Stimulated activated CD8-positive, alpha-beta memory T cell treated with anti-CD3 and anti-CD28 coated beads, Interleukin-7, amount 100 ng/mL, for 48 hours (primary cell): ENCODE measurements at places on chromosomes 1 and 21.

- DNase-seq = no peak
Observed at GRCh38 chr1:246280551-246280950, 226.5 kb downstream of the SMYD3 start.

DNA sequence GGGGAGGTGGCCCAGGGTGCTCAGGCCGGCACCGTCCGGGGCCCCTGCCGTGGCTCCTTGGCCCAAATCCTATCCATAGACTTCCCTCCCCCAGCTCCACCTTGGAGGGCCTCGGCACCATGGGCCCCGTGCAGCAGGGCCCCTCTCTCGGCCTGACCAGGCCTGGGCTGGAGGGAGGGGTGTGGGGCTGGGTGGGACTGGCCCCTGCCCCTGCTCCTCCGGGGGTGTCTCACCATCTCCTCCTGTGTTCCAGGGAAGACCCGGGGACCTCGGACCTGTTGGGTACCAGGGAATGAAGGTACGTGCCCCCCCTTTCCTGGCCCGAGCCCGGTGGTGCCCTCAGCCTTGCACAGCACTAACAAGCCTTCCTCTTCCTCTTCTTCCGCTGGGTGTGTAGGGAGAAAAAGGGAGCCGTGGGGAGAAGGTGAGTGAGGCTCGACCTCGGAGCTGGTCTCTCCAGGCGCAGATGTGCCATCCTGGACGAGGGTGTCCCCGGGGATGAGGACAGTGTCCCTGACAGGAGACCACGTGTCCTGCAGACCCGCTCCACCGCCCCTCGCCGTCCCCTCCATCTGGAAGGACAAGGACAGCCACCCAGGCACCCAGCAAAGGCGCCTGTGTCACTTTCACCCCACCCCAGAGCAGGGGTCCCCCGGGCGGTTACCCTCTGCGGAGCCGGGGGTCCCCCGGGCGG, 7.9 kb downstream of the COL6A1 start:
- no peak for DNase-seq

DNA sequence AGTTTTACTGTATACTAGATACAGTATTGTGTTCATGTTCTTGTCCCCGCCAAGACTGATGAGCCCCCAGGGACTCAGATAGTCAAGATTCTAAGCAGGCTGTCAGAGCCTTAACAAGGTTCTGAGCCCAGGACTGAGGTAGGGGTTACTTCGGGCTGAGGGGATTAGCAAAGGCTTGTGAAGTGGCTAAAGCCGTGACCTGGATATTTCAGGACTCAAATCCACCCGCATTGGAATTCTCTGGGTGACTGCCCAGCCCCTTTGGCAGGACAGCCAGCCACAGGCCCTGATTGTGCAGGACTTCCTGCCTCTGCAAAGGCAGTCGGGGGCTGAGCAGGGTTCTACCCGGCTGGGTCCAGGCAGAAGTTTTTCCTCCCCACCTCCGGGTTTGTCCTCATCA, at the start of gene PLA2G5:
TSS of gene PLA2G5 (plus strand) at position 321 of the 400 bp plus-strand sequence. CDS start 14,637 bp downstream, outside the sequence.
- DNase-seq = no peak

DNA sequence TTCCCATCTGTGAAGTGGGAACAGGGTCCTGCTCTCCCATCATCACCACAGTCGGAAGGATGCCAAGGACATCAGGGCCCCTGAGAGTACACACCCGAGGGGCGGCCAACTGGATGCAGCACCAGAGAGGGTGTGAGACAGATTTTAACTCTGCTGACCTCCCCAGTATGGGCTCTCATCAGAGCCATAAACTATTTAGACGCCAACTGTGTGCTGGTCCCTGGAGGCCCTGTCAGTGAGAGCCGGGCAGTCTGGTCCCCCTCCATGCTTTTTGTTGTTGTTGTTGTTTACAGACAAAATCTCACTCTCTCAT, 1.7 kb downstream of the FGR start:
- no peak for DNase-seq

DNA sequence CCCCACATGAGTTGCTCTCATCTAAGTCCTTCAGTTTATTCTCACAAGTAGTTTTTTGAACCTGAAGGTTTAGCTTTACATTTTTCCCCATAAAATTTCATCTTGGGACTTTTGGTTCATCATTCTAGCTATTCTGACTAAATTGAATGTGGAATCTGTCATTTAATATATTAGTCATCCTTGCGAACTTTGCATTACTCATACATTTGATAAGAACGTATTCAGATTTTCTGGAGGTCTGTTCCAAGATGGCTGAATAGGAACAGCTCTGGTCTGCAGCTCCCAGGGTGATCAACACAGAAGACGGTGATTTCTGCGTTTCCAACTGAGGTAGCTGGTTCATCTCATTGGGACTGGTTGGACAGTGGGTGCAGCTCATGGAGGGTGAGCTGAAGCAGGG, 59.8 kb upstream of the CSF1 start:
- DNase-seq = no peak

DNA sequence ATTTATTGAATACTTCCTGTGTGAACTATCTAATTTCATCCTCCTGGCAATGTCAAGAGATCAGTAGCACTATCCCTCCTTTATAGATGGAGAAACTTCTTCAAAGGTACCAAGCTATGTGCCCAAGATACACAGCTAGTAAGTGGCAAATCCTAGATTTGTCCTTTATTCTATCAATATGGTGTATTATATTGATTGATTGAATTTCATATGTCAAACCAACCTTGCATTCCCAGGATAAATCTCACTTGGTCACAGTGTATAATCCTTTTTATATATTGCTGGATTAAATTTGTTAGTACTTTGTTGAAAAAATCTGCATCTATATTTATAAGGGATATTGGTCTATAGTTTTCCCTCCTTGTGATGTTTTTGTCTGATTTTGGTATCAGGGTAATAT, 48.8 kb upstream of the TMEM51 start:
- DNase-seq = no peak

- DNase-seq = no peak
Observed at GRCh38 chr1:983798-984475, 2.0 kb upstream of the PERM1 start.

DNA sequence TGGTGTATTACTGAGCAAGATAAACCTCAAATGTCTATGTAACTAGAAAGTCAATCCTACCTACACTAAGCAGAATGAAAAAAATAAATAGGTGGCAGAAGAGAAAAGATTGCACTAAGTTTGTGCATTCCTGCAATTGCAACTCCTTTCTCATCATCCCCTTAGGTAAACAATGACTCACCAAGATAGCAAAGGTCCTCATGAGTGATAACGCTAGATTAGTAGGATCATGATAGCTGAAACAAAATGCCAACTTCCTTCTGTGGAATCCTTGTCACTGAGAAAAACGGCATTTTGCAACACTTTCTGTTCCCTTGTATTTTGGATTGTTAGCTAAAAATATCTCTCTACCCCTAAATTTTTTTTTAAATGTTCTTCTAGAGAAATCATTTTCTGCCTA, 20.0 kb upstream of the FCER1A start:
- no peak for DNase-seq

GRCh38 chr1:207985996-207986395, 75.1 kb upstream of the CD34 start:
- no peak for DNase-seq

GRCh38 chr1:116808200-116808847, 54.1 kb downstream of the CD2 start:
- DNase-seq = no peak

DNA sequence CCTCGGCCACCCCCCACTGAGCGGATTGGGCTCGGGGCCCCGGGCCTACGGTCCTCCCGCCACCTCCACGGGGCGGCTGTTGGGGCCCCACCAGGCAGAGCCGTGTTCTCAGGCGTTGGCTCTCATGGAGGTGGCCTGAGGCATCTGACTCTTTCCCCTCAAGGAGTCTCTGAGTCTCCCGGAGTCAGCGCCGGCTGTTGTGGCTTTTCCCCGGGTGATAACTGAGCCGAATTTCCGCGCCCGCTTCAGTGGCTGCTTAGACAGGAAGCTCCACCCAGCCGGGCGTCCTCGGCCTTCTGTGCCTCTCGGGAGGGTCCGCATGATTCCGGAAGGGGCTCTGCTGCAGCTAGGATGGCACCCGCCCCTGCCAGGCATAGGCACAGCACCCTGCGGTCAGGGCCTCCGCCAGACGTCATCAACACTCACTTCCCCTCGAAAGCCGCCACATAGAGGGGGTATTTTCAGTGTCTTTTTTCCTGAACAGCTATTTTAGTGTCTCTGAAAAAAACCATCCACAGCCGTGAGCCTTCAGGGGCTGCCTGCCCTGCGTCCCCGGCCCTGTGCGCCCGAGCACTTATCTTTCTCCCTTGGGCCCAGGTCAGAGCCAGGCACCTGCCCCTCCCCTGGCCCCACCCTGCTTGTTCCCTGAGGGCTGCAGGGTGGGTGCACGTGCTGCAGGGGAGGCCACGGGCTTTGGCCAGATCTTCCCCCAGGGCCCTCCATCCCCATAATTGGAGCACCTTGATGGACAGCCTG, 72.9 kb downstream of the SKI start:
- DNase-seq = peak; percentile 93

- DNase-seq = no peak
Observed at GRCh38 chr1:117631359-117632160, 25.7 kb downstream of the TENT5C start.

- no peak for DNase-seq
Observed at GRCh38 chr1:2408859-2409276, 3.5 kb downstream of the PEX10 start.

- DNase-seq = no peak
Observed at GRCh38 chr21:42340187-42341050, 10.4 kb downstream of the TFF2 start.

DNA sequence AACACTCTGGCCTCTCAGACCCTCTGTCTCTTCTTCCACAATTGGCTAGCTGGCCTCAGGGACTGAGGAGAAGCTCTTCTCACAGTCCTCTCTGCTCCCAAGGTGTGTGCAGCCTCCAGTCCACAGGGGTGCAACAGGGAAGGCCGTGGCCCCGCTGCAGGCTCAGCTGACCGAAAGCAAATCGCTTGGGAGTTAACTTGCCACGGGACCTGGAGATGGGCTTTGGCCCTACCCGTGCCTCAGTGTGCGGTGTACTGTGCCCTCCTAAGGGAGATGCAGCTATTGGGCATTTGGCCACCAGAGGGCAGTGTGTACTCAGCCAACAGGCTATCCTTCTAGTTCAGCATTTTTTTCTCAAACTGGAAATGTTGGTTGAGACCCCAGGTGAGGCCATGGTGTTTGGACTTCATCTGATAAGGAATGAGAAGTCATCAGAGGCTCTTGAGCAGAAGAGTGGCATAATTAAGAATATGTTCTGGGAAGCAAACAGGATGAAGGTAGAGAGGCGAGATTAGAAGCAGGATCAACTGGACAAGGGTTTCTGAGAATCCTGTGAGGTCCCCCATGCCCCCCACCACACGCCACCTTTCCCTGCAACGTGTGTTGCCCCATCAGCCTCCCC, 42.5 kb upstream of the TMEM125 start:
- peak; percentile 71 for DNase-seq

DNA sequence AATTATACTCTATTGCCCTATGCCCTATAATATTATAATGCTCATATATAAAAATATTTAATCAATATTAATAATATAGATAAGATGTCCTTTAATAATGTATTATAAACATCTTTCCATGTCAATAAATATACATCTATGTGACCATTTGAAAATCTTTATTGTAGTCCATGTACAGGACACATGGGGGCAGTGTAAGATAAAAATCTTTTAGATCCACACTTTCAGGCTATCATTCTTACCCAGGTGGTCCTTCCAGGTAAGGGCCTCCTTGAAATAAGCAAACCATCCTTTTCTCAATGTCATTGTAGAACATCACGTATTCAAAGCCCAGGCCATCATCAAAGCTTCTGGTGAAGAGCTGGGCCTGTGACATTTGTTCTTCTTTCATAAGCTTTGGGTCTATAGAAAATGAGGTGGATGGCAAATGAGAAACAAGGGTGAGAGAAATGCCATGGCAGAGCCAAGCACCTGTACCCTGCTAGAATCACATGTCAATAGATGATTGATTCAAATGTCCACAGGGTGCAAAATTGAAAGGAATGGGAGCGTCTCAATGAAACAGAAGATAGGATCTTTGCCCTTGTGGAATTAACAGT, 20.2 kb downstream of the THEM4 start:
- DNase-seq = no peak
